Stimulated activated CD4-positive, alpha-beta T cell treated with anti-CD3 and anti-CD28 coated beads, Interleukin-15, amount 100 ng/mL, for 48 hours (primary cell): ENCODE measurements at places on chromosomes 1 and 21.

- no peak for DNase-seq
Measured at GRCh38 chr1:230425252-230426091, 660 bp downstream of the PGBD5 start.

DNA sequence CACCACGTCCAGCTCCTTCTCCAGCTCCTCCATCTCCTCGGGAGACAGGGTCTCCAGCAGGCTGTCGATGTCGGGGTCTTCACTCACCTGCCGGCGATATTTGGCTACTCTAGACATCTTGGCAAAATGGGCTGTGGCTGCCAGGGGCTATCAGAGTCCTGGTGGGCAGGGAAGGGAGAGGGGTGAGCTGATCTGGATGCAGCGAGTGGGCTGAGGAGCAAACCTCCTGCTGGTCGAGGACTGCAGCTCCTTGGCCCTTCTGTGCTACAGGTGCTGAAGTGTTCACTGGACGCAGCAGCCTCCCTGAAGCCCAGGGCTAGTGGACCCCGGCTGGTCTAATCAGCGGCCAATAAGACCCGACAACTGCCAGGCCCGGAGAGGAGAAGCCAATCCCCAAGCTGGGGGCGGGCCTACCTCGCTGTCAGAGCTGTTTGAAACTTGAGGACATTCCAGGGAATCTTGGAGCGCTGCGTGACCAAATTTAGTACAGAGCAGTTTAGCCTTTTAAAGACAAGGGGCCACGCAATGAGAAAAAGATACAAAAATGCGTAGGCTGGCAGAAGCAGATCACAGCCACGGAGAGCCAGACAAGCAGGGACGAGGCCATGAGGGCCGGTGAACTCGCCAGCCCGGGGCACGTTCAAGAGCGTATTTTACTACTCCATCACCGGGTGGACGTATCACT lies at the start of gene LMOD1:
Gene LMOD1 (minus strand): TSS at position 325 of the 685 bp plus-strand sequence. CDS start 208 bp downstream, at position 117.
- DNase-seq, result no peak

GRCh38 chr1:240109920-240110636 lies 18.4 kb downstream of the FMN2 start:
- DNase-seq, result no peak

- no peak for DNase-seq
Measured at GRCh38 chr1:59814901-59815825, at the start of gene HOOK1. Gene HOOK1, plus strand, starts transcription at chr1:59814949. Its CDS starts 169 bp downstream, at chr1:59815118.

DNA sequence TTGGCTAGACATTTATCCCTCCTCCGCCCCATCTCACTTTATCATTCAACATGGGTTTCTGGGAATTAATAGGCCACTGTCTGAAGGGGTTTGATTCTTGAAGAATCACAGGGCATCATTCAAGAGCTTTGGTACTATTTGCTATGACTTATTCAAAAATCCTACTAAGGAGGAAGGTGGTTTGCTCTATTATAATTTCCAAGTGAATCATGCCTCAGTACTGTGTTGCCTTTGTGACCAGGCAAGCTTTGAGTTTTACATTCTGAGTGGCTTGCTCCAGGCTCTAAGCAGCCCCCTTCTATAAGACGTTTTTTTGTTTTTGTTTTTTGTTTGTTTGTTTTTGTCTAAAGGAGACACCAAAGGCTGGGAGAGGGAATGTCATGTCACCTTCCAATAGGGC lies 2.6 kb downstream of the C1orf21 start:
- DNase-seq, result no peak

- DNase-seq, result no peak
Measured at GRCh38 chr1:77025599-77025998, 158.3 kb downstream of the ST6GALNAC5 start.

DNA sequence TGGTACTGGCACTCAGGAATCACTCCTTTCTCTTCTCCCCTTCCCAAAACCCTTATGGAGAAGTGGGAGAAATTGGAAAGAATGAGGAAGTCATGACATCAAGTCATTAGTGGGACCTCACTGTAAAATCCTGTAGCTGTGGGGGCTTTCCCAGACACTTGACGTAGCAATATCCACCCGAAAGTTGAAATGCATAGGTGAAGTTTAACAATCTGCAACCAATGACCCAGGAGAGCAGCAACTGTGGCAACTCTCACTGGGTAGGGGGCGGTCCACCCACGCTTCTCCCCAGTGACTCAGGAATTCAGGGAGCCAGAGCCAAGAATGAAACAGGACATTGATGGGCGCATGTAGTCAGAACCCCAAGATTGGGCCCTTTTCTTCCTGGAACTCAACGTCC lies 27.0 kb downstream of the ABCA4 start:
- DNase-seq, result no peak

GRCh38 chr21:36693489-36694030 lies 5.4 kb upstream of the SIM2 start:
- DNase-seq, result no peak

DNA sequence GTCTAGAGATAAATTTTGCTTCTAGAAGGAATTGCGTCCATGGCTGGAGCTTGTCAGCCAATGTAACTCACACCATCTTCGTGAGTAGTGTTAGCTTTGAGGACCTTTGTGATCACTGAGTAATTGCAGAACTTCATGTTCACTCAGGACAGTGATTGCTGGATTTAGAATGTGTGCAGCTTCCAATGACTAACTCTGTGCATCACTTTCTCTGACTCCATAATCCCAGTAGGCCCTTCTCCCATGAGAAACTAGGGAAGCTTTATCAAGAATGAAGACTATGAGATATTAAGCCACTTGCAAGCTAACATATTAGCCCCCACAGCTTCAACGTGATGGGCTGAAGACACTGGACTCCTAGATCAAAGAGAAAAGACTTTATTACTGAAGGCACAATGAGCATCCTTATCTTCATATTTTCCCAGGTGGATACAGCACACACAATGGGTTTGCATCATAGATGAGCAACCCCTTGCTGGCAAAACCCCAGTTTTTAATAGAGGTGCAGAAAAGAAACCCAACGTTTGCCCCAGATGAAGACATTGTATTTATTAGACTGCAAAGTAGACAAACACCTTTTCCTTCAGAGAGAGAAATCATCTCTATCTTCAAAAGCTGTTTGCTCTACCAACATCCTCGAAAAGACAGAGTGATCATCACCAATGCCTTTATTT lies 561.0 kb downstream of the LTN1 start:
- DNase-seq, result no peak

DNA sequence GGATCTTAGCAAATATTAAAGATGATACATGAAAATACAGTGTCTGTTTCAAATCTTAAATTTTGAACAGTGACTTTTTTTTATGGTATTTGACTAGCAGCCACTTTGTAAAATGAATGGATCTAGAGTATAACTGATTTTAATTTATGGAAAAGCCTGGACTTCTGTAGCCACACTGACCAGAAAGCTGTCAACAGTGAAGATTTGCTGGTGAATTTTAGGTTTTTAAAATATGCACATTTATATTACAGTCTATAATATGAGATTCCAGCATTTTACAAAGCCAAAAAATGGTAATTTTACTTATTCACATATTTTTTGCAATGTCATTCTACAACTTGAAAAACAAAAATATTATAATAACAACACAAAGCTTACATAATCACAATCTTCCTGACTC lies 131.8 kb downstream of the NEGR1 start:
- DNase-seq, result no peak

DNA sequence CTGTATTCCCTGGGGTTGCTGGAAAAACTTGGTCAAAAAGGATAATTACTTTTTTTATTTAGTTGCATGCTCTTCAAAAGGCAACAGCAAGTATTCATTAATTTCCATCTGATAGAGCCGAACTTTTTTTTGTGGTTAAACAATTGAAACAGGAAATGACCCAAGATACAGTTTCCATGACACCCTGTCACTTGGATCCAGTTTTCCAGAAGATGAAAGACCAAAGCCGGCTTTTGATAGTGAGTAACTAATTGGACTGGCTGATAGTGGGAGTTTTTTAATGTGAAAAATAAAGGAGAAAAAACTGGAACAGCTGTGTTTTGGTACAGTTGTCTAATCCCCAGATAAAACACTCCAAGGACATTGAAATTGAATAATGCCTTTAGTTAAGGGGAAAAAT lies 33.0 kb downstream of the CACHD1 start:
- no peak for DNase-seq

- no peak for DNase-seq
Measured at GRCh38 chr1:109385417-109385816, 12.3 kb downstream of the SORT1 start.

GRCh38 chr1:209838537-209838936 lies 10.8 kb downstream of the UTP25 start:
- no peak for DNase-seq

- DNase-seq, result no peak
Measured at GRCh38 chr1:41232305-41232704, 9.8 kb downstream of the SCMH1 start.

DNA sequence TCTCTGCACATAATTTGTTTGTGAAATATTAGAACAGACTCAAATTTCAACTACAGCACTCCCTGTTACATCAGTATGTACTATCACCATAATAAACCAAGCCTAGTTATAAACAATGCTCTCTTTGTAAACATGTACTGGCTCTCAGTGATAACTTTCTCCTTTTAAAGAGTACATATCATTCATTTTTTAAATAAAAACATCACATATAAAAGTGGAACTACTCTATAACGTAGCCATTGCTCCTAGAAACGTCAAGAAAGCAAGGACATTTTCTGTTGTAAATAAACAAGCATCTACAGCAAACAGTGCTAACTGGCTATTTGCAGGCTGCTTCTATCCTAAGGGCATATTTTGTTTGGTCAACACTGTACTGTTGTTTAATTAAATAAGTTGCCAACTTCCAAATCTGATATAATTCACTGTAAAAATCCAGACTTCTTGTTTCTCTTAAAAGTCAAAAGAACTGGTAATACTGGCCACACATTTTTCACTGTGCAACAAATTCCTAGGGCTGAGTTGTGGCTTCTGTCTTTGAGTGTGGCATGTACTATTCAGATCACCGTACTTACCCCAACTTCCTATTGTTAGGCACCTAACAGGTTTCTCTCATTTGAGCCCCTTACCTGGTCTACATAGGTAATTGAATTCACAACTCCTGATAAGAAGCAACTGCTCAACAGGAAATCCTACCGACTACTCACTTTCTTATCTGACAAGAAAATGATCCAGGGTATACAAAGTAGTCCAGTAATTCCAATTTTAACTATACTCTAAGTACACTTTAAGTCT lies 111.9 kb downstream of the DENND1B start:
- no peak for DNase-seq

DNA sequence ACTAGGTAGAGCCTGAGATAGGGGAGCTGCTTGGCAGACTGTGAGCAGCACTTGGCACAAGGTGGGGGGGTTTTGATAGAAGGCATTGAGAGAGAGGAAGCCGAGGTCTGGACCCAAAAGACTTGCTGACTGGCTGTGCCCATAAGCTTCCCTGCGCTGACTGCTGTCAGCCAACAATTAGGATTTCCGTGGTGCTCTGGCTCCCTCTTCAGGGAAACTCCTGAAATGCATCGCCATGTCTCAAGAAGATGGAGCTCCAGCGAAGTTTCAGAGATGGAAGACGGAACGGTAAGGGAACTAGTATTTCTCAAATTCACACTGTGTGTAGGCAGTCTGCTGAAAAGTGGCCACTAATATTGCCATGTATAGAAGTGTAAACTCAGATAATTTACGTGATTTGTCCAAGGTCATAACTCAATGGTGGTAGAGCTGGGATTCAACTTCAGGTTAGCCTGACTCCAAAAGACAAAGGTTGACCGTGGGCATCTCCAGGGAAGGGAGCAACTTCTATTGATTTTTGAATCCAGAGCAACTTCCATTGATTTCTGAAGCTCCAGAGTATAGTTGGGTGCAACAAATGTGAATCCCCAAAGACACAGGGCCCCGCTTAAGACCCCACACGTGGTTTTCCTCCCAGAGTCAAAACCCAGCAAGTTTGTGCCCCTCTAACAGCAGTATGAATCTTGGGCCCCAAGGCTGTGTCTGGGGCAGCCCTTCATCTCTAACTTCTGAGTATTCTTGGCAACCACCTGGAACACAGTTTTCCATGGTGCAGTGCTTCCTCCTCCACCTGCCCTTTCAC lies 44.5 kb upstream of the CRNN start:
- DNase-seq, result peak; percentile 77

- no peak for DNase-seq
Measured at GRCh38 chr1:203537806-203538464, 44.0 kb downstream of the OPTC start.

GRCh38 chr1:184685116-184685515 lies 69.5 kb downstream of the EDEM3 start:
- DNase-seq, result no peak

DNA sequence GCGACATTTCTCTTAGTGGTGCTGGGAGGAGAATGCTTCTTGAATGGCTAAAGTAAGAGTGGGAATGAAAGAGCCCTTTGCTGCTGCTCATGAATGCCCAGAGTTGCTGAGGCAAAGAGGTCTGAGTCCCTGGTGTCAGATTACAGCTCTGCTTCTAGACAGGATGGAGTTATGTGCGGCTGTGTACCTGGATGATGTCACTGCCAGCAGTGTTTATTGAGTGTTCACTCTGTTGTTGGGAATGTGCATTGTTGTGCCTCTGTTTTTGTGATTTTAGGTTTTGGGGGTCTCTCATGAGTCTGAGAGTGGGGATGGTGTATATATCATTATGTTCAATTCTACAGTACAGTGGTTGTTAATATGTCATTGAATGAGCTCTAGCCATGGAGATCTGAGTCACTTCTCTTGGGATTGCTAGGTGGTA lies 2.7 kb downstream of the CDC14A start:
- DNase-seq, result no peak

GRCh38 chr1:18869847-18870594 lies 10.6 kb upstream of the TAS1R2 start:
- DNase-seq, result no peak

DNA sequence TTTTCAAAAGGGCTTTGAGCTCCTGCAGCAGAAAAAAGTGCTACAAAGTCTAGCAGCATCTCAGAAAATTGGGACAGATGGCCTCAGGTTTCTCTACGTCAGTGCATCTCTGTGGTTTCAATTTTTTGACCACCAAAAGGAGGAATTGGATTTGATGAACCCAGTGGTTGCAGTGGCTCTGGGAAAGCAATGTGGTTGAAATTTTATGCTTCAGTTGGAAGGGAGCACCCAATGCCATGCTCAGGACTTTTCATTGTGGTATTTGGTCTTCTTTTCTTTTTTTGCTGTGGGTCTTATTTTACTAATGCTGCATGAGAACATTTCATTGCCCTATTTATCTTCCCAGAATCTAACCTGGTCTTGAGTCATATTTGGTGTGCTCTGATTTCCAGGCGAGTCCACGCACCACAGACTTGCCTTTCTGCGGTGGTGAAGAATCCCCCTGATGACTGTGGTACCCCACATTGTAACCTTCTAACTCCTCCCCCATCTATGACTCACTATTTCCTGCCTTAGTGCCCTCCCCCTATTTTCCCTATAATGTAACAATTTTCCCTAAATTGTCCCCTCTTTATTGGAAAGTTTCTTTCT lies 56.7 kb downstream of the S1PR1 start:
- peak; percentile 27 for DNase-seq

GRCh38 chr1:37257646-37258045 lies 216.7 kb upstream of the ZC3H12A start:
- DNase-seq, result no peak

- no peak for DNase-seq
Measured at GRCh38 chr1:204181116-204181515, 15.0 kb upstream of the REN start.

DNA sequence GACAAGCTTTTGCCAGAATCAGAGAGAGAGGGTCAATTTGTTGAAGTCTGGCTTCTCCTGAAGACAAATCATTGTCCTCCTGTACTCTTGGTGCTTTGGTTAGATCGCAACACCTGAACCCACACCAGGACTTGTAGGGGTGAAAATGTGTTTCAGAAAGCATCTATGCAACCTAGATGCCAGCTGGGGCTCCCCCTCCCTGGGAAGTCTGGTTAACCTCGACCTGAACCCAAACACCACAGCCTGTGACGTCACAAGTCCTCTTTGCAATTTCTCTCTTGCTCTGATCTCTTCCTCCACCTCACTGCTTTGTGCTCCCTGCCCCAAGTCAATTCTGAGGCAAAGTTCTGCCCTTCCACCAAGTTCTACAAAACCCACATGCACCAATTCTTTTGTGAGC lies 42.8 kb upstream of the USP24 start:
- peak; percentile 61 for DNase-seq
